ENCODE measurements at places on chromosomes 12 and 14.

GRCh38 chr12:105954951-105955931, 183.5 kb downstream of the NUAK1 start:
- DNase-seq = no peak

GRCh38 chr12:6826734-6827436, 1.3 kb upstream of the P3H3 start:
- DNase-seq = no peak

DNA sequence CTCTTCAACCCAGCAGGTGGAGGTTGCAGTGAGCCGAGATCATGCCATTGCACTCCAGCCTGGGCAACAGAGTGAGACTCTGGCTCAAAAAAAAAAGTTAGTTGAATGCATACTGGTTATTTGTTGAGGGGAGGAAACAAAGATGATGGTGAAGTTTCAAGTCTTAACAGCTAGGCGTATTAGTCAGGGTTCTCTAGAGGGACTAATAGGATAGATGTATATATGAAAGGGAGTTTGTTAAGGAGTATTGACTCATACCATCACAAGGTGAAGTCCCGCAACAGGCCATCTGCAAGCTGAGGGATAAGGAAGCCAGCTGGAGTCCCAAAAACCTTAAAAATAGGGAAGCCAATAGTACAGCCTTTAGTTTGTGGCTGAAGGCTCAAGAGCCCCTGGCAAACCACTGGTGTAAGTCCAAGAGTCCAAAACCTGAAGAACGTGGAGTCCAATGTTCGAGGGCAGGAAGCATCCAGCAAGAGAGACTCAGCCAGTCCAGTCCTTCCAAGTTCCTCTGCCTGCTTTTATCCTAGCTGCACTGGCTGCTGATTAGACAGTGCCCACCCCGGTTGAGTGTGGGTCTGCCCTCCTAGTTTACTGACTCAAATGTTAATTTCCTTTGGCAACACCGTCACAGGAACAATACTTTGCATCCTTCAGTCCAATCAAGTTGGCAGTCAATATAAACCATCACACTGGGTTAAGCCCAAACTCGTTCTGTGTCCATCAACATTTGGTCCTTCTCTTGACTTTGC, 26.1 kb upstream of the PKP2 start:
- DNase-seq = no peak

GRCh38 chr14:105098316-105098715, 33.1 kb upstream of the GPR132 start:
- DNase-seq = no peak

GRCh38 chr12:104410786-104411185, 46.0 kb upstream of the CHST11 start:
- DNase-seq = no peak

- DNase-seq = no peak
Observed at GRCh38 chr12:944211-944610, 5.3 kb downstream of the RAD52 start.

- no peak for DNase-seq
Observed at GRCh38 chr12:101670007-101670671, 27.3 kb upstream of the CHPT1 start.

DNA sequence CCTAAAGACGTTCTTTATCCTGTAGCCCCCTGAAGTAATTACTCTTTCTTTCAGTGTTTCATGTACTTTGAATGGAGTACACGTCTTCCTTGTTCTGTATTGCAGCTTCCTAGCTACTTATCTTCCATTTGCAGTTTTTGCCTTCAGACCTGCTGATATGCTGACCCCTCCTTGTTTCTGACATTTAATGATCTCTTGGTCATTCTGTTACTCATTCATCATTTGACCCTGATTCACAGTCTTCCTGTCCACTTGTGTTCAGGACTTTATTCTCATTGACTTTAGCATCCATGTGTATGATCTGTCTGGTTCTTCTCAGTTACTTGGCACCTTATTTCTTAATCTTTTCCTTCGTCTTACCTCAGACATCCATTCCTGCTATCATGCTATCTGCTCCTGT, 22.2 kb downstream of the CPSF2 start:
- no peak for DNase-seq

DNA sequence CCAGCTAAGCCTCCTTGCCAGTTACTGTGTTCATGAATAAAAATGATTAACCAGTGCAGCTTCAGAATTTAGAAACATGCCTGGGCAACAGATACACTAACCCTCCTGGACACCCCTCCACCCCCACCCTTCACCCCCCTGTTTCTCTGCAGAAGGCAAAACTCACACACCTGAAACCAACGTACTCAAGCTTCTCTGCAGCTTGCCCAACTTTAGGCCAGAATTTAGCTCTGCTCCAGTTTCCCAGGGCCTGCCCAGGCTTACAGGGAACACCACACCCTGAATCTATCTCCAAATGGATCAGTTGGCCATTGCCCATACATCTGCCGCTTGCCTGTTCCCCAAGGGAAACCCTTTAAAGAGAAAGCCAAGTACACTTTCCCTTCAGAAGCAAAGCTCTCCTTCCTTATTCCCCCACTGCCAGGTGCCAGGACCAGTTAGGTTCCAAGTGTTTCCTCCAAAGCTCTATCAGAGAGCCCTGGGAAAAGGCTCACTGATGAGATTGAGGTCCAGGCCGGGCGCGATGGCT, 1.8 kb upstream of the SPPL3 start:
- no peak for DNase-seq

GRCh38 chr12:101885912-101886561, 8.7 kb downstream of the DRAM1 start:
- DNase-seq = no peak

GRCh38 chr14:93103392-93104080, 12.2 kb downstream of the ITPK1 start:
- DNase-seq = peak; percentile 64

- no peak for DNase-seq
Observed at GRCh38 chr14:48936849-48937248, 649.3 kb downstream of the RPS29 start.

DNA sequence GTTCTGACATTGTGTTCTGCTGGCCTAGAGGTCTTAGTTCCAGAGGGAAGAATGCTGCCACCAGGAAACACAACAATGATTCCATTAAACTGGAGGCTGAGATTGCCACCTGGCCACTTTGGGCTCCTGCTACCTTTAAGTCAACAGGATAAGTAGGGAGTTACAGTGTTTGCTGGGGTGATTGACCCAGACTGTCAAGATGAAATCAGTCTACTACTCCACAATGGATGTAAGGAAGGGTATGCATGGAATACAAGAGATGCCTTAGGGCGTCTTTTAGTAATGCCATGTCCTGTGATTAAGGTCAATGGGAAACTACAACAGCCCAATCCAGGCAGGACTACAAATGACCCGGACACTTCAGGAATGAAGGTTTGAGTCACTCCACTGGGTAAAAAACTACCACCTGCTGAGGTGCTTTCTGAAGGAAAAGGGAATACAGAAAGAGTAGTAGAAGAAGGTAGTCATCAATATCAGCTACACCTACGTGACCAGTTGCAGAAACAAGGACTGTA, 852.6 kb downstream of the LRFN5 start:
- DNase-seq = no peak

DNA sequence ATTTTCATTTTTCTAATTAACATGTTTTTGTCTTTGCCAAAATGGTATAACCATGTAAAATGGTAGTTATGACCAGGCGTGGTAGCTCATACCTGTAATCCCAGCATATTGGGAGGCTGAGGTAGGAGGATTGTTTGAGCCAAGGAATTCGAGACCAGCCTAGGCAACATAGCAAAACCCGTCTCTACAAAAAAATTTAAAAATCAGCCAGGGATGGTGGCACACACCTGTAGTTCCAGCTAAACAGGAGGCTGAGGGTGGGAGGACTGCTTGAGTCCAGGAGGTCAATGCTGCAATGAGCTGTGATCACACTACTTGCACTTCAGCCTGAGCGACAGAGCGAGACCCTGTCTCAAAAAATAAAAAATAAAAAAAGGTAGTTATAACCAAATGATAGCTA, 23.1 kb downstream of the PPTC7 start:
- no peak for DNase-seq

DNA sequence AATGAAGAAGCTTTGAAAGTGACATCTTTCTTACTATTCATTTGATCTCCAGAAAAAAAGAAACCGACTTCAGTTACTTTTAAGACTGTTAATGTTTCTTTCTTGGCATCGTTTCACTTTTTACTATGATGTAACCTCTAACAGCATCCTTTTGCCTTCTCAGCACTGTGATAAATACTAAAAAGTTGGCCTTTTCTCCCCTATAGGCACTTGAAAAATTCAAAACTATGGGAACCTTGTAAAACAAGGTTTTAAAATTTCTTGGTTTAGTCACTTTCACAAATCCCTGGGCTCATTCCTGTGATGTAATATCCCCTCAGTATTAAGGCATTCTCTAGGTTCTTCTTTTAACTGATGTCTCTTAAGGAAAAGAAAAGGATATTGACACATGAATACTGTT, 281.8 kb downstream of the EGLN3 start:
- no peak for DNase-seq

DNA sequence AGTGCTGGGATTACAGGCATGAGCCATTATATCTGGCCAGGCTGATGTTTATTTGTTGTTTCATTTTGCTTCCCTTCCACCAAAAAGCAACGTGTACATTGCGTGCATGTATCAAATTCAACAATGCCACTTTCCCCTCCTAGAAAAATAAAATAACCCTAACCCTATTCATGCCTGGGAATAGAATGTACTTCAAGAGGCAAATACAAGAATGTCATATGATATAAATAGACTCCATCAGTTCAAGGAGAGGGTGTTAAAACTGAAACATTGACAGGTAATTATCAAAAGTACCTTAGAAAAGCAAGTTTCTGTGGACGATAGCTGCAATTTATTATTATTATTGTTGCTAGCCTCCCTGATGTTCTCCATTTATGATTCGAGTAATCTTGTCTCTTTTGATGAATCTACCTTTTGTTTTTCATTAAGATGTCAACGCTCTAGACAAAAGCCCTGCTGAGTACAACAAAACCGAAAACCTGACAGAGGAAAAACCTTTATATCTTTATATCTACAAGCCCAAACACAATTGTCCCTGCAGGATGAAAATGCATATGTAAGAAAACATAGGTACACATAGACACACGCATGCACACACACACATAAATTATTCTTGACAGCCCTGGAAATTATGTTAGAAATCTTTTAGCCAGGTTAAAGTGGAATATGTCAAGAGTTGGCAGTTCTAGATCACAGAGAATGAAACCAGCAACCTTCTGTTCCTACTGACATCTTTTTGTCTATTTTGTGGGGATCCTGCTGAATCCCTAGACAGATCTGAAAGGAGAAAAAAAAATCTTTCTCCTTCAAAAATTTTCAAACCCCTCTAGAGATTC, 98.9 kb downstream of the BTG1 start:
- DNase-seq = no peak

GRCh38 chr12:131454418-131455217, 256.3 kb upstream of the SFSWAP start:
- no peak for DNase-seq

- DNase-seq = no peak
Observed at GRCh38 chr12:44015333-44015941, 179.6 kb downstream of the TMEM117 start.

Data from Right ventricle myocardium superior (tissue), 1 donor.